ENCODE measurements at places on chromosomes 12 and 14.

DNA sequence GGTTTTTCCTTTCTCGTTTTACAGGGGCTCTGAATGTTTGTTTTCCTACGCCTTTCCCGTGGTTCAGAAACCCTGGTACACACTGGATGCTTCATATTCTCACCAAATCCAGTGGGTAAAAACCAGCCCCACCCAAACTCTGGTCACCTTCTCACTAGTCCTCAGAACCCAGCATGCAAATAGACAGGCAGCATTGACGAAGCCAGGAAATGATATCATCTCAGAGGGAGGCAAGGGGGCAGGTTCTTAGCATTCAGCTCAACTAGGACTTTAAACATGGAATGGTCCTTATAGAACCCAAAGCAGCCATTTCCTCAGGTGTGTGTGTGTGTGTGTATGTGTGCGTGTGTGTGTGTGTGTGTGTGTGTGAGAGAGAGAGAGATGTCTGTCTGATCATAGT, 142.0 kb downstream of the KCNK10 start:
- no peak for DNase-seq

DNA sequence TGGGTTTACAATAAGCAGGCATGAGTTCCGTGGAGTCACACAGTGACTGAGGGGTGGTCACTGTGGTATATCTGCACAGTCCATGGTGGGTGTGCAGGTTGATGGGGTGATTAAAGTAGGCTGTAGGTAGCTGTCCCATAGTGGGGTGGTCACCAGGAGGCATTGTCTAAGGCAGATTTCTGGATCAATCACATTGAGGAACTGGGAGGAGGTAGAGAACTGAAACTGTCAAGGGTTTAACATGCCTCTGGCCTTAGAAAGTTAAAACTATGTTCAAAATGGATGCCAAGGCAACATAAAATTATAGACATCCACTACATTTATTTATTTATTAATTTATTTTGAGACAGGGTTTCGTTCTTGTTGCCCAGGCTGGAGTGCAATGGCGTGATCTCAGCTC, 8.3 kb downstream of the ADCK1 start:
- DNase-seq: no peak

DNA sequence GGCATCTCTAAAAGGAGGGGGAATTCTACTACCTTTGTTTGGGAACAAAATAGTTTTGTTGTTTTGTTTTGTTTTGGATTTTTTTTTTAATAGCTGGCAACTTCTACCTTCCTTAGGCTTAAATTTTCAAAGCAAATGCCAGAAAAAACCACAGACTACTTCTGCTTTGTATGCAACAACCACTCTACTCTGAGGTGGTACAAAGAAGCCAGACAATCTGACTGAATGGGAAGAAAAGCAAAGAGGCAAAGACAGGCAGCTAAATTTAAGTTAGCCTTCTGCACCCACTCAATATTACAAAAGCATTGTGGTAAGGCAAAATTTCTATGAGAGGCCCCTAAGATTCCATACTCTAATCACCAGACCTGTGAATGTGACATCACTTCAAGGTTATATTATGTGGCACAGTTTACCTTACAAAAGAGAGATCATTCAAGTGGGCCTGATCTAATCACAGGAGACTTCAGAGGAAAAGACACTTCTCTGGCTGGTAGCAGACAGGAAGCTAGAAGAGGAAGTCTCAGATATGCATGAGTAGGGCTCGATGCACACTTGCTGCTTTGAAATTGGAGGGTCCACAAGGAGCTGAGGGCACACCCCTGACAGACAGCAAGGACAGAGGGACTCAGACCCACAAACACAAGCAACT, 566.6 kb downstream of the RPS29 start:
- DNase-seq: no peak

GRCh38 chr14:74401504-74402241, 24.3 kb downstream of the SYNDIG1L start:
- DNase-seq: no peak

GRCh38 chr14:77180726-77181602, 634 bp upstream of the TMEM63C start:
- no peak for DNase-seq

- no peak for DNase-seq
Observed at GRCh38 chr14:53979113-53979681, 22.6 kb upstream of the BMP4 start.

DNA sequence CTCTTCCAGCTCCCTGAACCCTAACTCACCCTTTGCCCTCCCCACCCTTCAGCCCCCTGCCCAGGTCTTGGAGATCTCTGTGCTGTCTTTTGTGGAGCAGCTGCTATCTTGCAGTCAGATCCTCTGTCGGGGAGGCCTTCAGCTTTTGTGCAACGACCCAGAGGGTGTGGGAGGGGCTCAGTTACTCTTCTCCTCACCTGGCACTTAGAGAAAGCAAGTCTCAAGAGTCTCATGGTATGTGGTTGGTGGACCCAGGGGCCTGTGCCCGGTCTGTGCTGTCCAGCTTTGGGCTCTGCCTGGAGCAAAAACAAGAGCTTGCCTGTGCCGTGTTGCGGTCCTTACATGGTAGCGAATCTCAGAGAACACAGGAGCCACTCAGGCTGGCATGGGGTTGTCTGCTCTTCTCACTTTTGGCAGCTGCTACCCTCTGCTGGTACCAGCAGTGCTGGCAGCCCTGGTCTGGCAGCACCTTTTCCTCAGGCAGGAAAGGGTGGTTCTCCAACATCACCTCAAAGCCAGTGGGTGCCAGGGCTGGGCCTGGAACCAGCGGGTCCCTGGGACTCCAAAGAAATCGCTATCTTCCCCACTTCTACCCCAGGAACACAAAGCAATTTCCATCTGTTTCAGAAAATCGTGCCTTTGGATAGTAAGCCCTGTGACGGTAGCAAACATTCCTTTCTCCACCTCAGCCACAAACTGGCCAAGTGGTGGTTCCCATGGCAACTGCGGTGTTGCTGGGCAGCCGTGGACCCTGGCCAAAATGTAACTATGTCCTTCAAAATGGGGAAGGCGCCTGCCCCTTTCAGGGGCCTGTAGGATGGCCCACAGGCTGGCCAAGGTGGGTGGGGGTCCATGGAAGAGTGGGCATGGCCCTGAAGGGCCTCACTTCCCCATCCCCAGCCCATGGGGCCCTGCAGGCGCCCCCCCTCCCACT, 90.0 kb downstream of the RIN3 start:
- peak; percentile 13 for DNase-seq

DNA sequence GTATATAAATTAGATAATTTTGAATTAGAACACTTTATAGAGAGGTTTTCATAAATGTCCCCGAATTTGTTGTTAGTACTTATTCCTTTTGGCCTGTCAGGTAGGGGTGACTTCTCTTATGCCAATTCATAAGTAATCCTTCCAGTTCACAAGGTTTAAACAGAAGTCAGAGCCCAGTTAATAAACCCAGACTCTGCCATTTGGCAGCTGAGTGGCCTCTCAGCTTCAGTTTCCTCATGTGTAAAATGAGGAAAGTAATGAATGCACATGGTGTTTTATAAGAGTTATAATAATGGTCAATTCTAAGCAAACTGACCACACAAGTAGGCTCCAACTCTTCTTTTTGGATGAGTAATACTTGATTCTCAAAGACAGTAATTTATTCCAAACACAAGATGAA, 10.3 kb downstream of the MTERF2 start:
- DNase-seq: no peak

DNA sequence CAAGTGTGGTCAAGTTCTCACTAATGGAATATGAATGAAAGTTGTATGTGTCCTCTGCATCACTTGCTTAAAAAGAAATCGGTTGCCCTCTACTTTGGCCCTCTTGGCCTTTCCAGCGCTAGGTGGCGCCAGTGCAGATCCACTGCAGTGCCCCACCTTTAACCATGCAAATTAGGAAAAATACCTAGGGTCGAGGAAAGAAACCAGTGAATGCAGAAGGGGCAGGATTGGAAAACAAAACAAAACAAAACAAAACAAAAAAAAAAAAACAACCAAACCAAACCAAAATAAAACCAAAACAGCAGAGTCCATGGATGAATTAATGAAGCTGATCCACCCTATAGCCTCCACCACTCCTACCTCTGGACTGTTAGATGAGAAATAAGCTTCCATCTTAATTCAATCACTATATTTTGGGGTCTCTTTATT, 12.9 kb upstream of the NEMF start:
- DNase-seq: peak; percentile 72

- DNase-seq: no peak
Observed at GRCh38 chr12:64192644-64193444, 29.3 kb downstream of the KICS2 start.

DNA sequence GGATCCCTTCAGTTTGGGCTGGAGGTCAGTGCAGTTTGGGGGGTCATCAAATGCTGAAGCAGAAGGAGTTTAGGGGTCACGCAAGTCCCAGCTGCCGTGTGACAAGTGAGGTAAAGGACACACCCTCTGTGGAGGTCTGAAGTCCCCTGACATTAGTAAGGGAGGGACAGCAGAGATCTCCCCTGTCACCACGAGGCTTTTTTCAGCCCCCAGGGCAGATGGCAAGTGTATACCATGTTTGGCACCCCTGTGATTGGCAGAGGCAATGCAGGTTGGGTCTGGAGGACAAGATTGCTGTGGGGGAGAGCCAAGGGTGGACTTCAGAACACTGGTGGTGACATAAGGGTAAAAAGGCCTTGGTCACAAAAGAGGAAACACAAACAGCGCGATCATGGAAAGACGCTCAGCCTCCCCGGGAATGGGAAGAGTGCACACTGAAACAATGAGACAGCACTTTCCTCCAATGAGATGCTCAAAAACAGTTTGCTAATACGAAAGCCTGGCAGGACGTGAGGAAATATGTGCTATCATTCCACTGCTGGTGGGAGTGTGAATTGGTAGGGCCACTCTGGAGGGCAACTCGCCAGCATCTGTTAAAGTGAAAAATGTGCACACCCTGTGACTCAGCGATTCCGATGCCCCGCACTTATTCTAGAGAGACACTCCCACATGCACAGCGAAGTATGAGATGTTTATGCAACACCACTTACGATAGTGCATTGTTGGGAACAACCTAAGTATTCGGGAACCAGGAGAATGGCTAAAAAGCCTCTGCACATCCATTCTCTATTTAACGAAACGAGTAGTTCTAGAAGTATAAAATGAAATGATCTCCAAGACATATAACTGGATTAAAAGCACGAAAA, 14.4 kb upstream of the CD27 start:
- no peak for DNase-seq

DNA sequence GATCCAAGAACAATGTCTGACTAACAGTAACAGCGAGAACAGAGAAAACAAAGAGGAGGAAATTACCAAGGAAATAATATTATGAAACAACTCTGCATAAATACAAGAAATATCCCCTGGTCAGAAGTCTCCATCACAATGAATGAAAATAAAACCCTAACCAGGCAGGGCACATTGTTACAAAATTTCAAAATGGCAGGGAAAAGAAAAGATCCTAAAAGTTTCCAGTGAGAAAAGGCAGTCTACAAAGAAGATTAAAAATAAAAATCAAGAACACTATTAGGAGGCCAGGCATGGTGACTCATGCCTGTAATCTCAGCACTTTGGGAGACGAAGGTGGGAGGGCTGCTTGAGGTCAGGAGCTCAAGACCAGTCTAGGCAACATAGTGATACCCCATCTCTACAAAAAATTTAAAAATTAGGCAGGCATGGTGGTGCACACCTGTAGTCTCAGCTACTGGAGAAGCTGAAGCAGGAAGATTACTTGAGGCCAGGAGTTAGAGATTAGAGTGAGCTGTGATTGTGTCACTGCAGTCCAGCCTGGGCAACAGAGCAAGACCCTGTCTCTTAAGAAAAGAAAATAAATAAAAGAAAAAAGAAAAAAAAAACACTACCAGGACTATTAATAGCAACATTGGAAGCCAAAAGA, 47.8 kb downstream of the FERMT2 start:
- no peak for DNase-seq

GRCh38 chr12:53443955-53444354, 2.4 kb downstream of the PRR13 start:
- no peak for DNase-seq

DNA sequence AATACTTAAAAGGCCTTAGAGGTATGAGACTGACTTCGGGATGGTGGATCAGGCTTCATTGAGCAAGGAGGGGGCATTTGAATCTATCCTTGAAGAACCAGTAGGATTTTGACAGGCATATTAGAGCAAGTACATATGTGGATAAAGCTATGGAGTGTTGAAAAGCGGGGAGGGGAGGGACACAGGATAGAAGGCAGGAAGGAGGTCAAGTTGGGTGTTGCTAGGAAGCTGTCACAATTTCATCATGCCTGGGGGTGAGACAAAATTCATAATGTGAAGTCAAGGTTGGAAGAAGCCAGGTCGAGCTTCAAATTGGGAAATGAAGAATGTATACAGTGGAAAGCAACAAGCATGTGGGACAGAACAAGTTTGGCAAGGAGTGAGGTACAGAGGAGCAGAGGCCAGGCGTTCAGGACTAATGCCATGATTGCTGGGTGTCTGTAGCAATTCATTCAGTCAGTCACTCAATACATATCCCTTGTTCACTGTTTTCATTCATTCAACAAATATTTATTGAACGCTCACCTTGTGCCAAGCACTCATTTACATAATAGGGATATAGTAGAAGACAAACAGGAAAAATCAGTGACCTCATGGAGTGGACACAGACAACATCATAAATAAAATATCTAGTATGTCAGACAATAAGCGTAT, 58.3 kb upstream of the LTA4H start:
- DNase-seq: no peak

- DNase-seq: no peak
Observed at GRCh38 chr12:91100906-91101305, 10.4 kb downstream of the LUM start.

DNA sequence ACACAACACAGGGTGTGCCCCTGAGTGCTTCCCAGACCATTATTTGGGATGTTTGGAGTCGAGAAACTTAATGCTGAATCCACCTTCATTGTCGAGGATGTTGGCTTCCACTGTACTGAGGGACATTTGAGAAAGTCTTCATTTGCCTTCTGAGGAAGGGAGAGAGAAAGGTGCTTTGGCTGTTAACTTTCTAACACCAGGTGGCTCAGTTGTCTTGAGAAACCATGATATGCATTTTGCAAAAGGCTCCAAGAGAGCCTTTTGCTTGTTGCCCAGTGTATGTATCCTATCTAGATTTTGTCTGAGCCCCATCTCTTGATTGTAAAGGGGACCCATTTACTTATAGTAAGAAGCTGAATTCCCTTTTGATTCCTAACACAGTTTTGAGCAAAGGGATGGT, 28.6 kb upstream of the NRXN3 start:
- no peak for DNase-seq

GRCh38 chr12:132305991-132306884, 23.2 kb downstream of the GALNT9 start:
- no peak for DNase-seq

GRCh38 chr14:105817971-105818711, 291.8 kb downstream of the TMEM121 start:
- DNase-seq: no peak

DNA sequence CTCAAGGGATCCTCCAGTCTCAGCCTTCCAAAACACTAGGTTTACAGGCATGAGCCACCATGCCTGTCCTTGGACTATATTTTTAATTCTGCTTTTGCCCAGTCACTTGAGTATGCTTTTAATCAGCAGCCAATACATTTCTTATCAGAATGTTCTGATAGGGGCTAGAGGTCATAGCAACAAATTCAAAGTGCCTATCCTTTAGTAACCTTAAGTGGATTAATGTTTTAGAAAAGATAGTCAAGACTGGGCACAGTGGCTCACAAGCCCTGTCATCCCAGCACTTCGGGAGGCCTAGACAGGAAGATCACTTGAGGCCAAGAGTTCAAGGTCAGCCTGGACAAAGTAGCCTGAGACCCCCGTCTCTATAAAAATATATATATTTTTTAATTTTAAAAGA, 37.1 kb downstream of the CKB start:
- DNase-seq: no peak

- DNase-seq: no peak
Observed at GRCh38 chr12:17778242-17778641, 311.8 kb downstream of the RERGL start.
